ENCODE measurements at places on chromosomes 4 and X.

DNA sequence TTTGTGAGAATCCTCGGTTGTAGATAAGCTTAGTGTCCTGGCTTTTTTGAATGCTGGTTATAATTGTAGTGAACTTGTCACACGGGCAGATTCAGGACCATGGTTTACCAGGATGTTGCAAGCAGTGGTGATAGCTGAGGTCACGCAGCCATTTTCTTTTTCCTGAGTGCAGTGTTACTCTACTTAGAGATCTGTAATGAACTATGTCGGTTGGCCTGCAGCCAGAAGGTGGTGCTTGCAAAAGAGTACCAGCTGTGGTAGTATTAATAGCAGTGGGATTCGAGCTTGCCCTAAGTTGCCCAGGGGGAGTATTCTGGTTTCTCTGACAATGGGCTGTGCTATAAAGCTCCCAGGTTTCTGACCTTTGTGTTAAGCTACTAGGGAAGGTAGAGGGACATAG lies 368.9 kb downstream of the SLITRK2 start:
- DNase-seq = no peak

DNA sequence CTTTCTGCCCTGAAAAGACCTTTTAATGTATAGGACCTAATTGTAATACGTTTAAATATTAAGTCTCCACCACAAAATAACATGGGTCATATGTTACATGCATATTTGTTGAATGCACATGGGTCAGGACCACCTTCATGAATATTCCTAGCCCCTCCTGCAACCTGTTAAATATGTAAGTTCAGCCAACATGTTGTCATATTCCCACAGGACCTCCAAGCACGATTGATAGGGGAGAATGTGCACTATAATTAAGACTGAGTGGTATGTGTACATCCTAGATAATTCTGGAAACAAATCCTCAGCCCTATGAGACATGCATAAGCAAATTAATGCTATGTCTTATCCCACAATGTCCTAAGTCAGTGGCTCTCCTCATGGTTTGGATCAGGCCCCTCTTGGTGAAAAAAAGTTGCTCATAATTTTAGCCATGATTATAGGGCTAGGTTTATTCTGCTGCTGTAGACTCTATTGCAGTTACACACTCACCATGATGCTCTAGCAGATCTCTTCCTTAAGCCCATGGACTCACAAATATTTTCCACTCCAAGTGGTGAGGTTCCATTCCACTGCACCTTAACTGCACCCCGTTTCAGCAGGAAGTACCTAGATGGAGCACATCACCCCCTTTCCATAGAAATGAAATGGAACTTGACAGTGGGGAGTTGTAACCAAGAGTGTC lies 10.2 kb downstream of the TIGD2 start:
- no peak for DNase-seq

- DNase-seq = no peak
Observed at GRCh38 chr4:56671373-56671772, 9.7 kb downstream of the HOPX start.

DNA sequence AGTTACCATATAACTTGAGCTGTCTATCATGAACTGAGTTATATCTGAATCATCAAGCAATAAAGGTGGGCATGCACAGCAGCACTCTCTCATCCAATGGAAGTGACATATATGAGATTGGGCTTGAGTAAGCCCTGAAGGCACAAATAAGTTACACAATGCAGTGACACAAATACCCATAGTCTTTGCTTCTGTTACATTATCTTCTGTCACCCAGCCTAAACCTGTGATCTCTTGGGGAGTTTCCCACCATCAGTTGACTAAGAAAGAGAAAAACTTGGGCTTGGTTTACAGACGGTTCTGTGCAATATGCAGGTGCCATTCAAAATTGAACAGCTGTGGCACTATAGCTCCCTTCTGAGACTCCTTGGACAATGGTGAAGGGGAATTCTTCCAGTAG lies 138.8 kb upstream of the IL15 start:
- no peak for DNase-seq

DNA sequence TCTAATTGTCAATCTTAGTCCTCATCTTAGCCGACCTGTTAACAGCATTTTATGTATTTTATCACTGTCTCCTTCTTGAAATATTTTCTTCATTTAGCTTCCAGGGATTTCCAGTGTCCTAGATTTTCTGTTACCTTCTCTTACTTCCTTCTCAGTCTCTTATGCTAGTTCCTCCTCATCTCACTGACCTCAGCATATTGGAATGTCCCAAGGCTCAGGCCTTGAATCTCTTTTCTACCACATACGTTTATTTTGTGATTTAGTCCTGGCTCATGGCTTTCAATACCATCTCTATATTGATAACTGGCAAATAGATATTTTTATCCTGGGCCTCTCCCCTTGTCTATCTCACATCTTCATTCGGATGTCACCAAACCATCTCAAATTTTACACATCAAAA lies 61.1 kb downstream of the IQCM start:
- DNase-seq = no peak

DNA sequence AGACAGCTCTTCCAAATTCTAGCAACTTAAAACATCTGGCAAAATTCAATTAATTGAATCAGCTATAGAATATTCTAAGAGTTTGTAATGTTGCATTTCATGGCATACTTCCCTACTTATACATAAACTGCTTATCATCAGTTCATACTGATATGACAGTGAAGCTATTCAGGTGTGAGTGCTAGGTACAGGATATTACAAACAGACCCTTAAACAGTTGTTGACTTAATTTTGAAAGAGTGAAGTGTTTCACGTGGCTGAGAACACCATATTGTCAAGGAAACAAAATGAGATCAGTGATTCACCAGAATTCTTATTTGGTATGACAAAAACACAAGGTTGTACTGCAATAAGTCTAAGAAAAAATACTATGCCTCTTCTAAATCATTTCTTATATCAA lies 27.4 kb downstream of the CENPU start:
- DNase-seq = no peak

DNA sequence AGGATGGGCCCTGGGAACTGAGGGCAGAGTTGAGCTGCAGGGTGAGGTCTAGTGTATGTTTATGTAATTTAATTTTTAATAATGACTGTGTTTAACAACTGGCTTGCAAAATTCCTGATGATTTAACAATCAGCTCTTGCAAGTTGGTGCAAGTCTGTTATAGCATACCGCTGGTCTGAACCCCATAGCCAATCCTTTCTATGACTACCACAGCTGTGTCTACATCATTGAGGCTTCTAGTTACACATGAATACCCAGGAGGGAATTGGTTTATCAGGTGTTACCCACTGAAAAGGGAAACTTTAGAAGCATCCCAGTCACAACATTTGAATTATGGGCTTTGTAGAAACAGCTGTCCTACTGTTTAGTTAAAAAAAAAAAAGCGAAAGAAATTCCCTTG lies 38.3 kb downstream of the SUPT20HL1 start:
- DNase-seq = no peak

GRCh38 chrX:12921886-12922598 lies 15.6 kb downstream of the TLR8 start:
- DNase-seq = no peak

- no peak for DNase-seq
Observed at GRCh38 chr4:162985131-162985530, 181.6 kb downstream of the NAF1 start.

GRCh38 chr4:44679060-44679459 lies 840 bp downstream of the GUF1 start:
- DNase-seq = no peak

DNA sequence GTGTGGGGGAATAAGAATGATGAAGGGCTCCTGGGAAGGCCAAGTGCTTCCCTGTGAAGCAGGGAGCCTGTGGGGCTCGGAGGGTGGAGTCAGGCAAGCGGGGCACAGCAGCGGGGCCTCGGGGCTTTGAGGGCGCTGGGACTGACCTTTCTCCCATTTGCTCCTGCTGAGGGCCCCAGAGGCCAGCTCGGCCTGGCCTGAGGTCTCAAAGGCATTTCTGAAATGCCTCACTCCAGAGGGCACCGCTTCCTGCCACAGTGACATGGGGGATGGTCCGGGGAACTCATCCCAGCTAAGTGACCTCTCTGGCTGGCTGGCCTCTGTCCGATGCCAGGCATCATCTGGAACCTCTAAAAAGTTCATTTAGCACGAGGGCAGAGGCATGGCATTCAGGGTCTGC lies 98.8 kb upstream of the STX18 start:
- DNase-seq = no peak

DNA sequence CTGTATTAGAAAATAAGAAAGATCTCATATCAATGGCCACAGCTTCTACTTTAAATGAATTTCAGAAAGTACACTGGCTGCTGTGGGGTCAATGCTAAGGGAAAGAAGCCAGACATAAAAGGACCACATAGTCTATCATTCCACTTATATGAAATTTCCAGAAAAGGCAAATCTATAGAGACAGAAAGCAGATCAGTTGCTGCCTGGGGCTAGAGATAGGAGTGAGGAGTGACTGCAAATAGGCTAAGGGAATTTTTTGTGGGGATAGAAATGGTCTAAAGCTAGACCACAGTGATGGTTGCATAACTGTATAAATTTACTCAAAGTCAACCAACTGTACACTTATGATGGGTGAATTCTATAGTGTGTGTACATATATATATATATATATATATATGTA lies 8.3 kb downstream of the GAB3 start:
- no peak for DNase-seq

DNA sequence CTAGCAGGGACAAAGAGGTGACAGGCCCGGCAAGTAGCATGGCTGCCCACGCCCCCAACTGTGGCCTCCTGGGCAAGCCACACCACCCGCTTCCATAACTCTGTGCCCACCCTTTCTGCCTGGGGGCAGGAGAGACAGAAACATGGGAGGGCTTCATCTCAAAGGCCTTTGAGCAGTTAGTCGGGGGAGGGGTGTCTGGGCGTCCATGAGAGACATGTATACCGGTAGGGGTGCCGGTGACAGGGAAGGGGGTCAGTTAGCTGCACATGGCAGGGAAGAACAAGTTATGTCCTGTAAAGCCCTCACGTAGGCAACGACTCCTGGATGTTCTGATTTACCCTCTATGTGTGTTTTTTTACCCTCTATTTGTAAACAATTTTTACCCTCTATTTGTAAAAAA lies 9.3 kb downstream of the PDZD4 start:
- no peak for DNase-seq

DNA sequence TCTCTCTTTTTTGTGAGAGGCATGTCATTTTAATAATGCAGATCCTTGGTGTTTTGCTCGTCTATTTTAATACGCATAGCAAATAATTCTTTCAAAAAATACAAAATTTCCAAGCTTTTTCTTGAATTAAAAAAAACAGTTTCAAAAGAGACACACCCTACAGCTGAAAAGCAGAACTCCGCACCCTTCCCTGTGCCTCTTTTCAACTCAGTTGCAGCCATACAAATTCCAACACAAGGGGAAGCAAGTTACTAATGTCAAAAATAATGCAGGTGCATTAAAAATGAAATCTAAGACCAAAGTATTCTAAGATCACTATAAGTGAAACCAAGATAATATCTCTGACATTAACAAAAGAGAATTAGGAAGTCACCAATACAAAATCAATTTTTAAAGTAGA lies 66.6 kb downstream of the NR3C2 start:
- no peak for DNase-seq

- no peak for DNase-seq
Observed at GRCh38 chrX:145190801-145191389, 56.4 kb upstream of the SPANXN1 start.

- no peak for DNase-seq
Observed at GRCh38 chr4:113604955-113605354, 156.6 kb downstream of the CAMK2D start.

DNA sequence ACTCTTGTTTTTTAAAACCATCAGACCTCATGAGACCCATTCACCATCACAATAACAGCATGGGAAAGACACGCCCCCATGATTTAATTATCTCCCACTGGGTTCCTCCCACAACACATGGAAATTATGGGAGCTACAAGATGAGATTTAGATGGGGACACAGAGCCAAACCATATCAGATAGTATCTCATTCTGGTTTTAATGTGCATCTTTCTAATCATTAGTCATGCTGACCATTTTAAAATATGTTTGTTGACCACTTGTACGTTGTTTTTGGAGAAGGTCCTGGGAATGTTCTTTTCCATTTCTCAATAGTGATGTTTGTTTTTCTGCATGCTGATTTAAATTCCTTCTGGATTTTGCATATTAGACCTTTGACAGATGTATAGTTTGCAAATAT lies 119.0 kb downstream of the RTL3 start:
- no peak for DNase-seq

GRCh38 chr4:16691450-16691849 lies 207.0 kb downstream of the LDB2 start:
- DNase-seq = no peak

DNA sequence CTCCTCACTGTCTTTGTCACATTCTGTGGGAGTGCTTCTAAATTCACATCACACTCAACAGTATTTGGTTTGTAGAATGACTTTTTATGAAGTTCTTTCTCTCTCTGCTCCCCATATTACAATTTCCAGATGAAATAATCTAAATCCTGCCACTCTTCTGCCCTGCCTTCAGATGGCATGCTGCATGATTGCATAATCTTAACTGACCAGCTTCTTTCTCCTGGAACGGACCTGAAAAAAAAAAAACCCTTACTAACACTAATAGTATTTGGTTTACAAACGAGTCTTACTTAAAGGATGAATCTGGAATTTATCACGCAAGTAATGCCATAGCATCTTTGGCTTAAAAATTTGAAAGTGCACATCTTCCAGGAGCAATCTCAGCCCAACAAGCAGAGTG lies 272.3 kb downstream of the NAF1 start:
- DNase-seq = no peak

DNA sequence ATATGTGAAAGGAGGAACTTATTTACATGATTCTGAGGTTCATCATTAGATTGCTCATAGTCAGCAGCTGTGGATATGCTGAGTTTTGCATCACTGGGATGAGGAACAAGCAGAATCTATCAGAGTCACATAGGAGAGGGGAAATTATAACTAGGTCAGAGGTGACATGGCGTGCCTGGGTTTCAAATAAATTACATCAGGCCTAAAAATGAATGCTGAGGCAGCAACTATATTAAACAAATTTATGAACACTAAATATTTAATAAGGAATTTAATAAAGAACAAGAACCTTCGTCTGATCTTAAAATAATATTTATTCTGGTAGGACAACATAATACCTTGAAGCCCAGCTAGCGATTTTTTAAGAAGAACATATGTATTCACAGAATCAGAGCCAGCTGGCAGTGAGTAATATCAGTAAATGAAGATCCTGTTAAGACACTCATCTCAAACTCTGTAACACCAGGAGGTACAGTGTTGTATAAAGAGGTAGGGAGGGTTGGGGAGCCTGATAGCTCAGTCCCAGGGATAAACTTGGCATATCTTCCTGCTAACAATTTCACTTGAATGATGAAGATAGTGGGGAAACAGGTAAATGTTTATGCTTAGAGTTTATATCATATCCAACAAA lies 60.9 kb upstream of the HS3ST1 start:
- no peak for DNase-seq
